ENCODE measurements at places on chromosomes 5 and 9.

DNA sequence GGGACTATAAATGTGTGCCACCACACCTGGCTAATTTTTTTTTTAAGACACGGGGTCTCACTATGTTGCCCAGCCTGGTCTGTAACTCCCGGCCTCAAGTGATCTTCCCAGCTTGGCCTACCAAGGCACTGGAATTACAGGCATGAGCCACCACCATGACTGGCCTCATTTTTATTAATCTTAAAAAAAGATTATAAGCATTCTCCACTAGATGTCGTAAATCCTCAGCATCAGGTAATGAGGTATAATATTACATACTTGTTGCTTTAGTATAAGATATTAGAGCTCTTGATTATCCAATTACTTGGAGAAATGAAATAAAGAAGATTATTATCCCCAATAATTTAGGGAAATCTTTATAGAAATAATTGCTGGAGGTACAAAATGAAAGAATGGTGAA is 78.2 kb upstream of the HTR1A start:
- DNase-seq: no peak

DNA sequence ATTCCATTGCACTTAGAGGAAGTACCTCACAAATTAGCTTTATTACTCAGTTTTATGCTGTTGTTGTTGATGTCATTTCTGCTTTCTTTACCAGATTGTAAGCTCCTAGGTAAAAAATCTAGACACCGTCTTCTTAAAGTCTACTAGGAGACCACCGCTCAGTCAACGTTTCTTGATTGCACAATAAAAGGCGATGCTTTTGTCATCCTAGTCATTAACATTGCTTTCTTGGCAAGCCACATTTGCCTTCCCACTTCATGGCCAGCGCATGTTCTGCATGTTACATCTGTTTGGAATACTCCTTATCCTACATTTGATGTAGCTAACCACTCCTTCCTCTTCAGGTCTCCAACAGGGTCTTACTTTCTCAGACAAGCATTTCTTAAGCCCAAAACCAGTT is 464.0 kb upstream of the TUSC1 start:
- DNase-seq: no peak

DNA sequence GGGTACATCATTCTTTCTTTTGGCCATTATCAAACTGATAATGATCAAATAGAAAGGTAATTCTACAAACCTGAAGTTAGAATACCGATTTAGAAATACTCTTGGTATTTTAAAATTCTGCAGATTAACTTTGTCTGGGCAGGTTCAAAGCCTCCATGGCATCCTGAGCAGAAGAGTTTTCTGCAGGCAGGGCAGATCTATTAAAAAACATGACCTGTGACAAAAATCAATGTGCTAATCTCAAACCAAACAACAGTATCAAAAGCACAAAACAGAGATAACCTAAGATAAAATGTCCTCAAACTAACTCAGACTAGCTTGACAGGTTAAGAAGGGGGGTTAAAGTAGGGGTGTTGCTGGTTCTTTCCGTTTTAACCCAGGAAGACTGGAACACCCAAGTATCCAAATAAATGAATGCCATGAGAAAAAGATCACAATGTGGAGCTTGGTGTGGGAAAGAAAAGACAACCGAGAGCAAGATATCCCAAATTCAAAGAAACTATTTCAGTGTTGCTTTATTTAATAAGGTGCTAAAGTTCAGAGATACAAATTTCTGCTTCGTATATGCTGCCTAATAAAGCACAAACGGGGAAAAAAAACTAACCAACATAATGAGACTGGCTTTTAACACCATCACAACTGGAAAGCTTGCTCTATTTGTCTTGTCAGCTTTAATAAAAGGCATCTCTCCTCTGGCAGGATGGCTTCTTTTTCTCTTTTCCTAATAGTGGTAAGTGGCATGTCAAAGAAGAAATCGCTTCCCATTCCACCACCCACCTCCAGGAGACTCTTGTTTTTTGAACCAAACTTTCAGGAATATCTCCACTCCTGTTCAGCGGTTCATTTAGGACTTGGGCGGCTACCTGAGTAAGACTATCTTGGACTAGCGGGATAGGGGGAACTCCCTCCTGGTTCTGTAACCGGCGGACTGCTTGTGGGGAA is 2.3 kb downstream of the EFNA5 start:
- no peak for DNase-seq

DNA sequence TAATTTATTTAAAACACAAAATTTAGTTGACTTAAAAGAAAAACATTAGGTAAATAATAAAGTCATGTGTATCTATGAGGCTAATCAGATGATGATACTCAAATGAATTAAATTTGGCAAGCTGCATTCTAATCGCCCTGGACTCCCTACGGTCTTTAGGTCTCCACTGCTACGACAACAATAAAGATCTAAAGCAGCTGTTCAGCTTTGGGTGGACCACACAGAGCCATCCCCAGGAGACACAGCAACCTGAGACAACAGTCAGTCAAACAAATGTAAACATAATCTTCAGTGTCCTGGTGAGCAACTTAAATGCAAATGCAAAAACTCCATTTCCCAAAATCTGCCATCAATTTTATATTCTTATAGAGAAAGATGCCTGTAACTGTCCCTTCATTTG is 65.5 kb downstream of the MCTP1 start:
- DNase-seq: no peak

GRCh38 chr5:179817890-179818745 is 2.6 kb upstream of the SQSTM1 start:
- DNase-seq: no peak

Data from SK-N-MC (cell line).